ENCODE measurements at places on chromosomes 7 and 10.
A peak's percentile ranks its signal among the peaks of the same experiment; 100 is the strongest.

GRCh38 chr7:11236680-11237079, 263.0 kb downstream of the PHF14 start:
- no peak for DNase-seq

GRCh38 chr10:71771821-71772617, 1.3 kb downstream of the VSIR start:
- DNase-seq = no peak

GRCh38 chr7:66919304-66919703, 1.7 kb upstream of the TMEM248 start:
- DNase-seq = no peak

DNA sequence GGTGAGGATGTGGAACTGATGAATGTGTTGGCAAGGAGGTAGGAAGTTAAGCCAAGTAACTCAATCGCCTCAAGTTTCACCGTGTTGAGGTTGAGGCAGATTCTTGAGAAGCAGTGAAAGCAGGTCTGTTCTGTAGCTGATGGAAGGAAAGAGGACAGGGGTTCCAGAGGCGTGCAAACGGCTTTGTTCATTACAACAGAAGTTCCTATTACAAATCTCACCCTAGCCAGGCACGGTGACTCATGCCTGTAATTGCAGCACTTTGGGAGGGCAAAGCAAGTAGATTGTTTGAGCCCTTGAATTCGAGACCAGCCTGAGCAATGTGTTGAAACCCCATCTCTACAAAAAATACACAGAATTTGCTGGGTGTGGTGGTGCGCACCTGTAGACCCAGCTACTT, 36.9 kb upstream of the PTF1A start:
- no peak for DNase-seq

DNA sequence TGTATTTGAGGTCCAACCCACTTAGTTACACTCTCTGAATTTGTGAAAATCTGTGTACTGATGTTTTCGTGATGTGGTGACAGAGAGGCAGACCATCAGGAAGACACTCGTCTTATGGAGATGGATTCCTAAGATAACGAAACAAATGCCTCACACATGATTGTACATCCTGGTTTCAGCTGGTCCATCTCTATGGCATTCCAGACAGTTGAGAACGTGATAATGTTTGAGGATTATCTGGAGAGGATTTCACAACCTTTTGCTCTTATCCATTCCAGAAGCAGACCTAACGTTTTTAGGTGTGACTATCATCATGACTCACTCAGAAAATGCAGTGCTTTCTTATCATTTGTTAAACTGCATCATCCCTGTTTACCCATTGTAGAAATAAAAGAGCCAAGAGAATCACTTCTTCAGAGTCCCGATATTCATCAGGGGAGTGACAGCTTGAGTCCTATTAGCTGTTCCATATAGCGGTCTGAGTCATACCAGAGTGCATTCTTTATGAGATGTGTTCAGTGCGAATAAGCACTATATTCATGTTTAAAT, 74.5 kb downstream of the BMPER start:
- no peak for DNase-seq

GRCh38 chr7:1558181-1558811, 2.3 kb upstream of the TMEM184A start:
- peak; percentile 85 for DNase-seq

GRCh38 chr10:62528441-62528840, 154.3 kb downstream of the ZNF365 start:
- DNase-seq = no peak

DNA sequence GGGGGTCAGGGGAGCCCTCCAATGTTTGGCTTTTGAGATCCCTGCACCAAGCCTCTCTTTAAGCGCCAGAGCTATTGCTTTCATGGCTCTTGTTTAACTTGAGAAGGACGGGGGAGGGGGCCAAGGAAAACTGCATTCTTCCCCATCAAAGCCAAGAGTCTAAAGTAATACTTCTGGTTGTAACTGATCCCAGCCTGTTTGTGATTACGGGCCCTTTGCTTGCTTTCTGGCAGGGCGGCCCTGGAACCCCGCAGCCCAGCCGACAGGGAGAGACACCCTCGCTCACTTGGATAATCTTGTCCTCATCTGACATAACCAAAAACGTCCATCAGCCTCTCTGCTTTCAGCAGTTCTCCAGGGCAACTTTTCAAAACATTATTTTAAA, 154.7 kb downstream of the NEURL1 start:
- no peak for DNase-seq

- DNase-seq = no peak
Observed at GRCh38 chr10:60806921-60807320, 28.6 kb downstream of the CDK1 start.

DNA sequence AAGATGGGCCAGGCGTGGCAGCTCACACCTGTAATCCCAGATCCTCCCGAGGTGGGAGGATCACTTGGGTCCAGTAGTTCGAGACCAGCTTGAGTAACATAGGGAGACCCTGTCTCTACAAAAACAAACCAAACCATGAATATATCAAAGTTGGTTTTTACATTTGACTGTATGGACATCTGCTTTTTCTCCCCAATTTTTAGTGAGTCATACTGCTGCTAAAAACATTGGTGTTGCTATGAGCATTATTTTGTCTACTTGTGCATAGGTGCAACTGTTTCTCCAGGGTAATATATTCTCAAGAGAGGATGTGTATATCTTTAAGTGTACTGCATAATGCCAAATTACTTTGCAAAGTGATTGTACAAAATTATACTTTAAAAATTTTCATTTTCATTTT, 769 bp upstream of the TMEM248 start:
- no peak for DNase-seq
